Suprapubic skin (tissue), 4 donors: ENCODE measurements at places on chromosomes 12 and 14.
A peak's percentile ranks its signal among the peaks of the same experiment; 100 is the strongest.

DNA sequence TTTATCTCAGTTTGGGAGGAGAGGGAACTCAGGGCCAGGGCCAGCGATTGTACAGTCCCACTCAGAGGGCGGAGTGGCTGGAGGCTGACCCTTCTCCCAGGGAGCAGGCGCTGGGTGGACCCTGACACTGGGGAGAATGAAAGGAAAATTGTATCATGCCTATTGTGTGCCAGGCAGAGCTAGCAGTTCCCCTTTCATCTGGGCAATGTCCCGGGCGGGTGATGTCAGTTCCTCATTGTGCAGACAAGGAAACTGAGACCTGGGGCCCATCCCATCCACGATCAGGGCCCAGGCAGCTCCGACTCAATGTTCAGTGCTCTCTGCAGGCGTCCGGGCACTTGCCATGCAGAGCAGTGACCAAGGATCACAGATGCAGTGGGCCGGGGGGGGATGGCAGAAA lies 101.9 kb upstream of the RTL1 start:
- DNase-seq = peak; percentile 78

DNA sequence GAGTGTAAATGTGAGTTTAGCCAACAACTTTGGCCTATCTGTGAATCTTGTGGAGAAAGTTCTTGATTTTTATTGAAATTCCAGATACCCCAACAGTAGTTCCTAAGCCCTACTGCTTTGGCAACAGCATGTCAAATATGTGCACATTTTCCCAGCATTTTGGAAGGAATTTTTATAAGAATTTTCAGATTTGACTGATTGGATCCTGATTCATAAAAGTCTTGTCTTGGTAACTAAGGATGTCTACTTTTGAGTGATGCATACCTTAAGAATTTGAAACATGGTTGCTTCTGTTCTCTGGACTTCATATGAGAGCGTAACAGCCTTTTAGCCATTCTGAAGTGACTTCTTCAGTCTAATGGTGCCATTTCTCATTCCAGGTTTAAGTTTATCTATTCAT lies 106.7 kb downstream of the ANO4 start:
- DNase-seq = no peak

GRCh38 chr14:100155049-100155621 lies 4.3 kb downstream of the DEGS2 start:
- no peak for DNase-seq

DNA sequence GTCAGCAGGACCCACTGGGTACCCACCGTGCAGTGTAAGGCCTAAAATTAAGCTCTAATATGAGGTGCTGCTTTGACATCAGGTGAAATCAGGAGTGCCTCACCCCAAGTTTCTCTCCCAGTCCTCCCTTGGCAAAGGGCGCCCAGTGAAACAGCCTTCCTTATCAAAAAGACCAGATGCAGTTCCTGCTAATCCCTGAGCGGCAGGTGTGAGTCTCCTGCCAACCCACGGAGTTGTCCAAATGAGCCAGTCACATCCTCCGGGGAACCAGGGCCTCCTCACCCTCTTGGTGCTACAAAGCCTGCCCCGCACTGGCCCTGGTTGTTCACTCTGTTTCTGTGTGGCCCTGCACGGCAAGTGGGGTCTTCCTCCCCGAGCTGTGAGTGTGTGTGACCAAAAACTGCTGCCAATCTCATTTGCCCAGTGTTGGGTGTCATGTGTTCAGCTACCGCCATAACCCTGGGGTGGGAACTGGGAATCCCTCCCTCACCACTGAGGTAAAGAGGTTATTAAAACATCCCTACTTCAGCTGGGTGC lies 20.2 kb upstream of the P2RX4 start:
- DNase-seq = no peak

DNA sequence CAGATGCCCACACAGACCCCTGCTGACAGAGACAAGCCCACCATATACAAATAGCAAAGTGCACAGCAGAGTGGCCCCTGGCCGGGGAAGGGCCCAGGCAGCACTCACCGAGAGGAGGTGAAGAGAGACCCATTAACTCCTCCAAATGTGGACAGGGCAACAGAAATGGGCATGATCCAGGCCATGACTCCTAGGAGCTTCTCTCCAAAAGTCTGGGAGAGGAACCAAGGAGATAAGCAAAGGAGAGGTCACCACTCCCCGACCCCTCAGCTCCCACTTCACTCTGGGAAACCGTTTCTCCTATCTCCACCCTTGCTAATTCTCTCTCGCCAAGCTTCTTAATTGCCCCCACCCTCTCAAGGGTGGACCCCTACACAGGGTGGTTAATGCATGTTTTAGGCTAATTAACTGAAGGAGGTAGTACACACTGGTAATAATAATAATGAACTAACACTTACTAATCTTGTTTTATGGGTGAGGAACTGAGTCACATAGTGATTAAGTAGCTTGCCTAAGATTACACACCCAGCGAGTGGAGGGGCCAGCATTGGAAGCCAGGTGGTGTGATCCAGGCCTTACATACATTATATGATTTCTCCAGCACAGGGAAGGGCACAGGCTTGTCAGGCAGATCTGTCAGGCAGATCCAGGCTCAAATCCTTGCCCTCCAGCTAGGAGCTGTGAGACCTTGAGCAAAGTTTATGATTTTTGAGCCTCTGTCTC lies 18.9 kb upstream of the CEBPE start:
- DNase-seq = no peak

DNA sequence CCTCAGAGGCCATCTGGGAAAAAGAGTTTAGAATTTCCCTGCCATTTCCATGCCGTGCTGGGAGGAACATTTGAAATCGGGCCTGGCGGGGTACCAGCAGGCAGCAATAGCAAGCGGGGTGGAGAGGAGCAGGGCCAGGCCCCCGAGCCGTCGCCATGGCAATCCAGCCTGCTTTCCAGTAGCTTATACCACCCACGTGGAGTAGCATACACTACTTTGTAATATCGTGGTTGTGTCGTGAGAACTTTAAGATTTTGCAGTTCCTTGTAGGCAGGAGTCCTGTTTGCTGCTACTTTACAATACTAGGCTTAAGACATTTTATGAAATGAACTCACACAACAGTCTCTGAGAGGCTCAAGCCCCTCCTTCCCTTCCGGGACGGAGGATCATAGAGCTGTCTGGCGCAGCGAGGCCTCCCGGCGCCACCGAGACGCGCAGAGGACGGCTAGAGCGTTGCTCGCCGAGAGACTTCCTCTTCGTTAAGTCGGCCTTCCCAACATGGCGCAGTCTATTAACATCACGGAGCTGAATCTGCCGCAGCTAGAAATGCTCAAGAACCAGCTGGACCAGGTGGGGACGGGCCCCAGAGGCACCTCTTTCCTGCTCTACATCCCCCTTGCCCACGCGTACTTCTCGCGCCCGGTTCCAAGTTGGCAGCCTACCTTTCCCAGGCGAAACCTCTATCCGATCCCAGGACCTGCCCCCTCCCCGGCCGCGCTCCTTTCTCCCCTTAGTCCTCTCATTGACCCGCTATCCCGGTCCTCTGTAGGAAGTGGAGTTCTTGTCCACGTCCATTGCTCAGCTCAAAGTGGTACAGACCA lies at the start of gene PFDN5:
Gene PFDN5 (plus strand): TSS at position 473 of the 821 bp plus-strand sequence. CDS start 26 bp downstream, at position 499.
- peak; percentile 92 for DNase-seq

DNA sequence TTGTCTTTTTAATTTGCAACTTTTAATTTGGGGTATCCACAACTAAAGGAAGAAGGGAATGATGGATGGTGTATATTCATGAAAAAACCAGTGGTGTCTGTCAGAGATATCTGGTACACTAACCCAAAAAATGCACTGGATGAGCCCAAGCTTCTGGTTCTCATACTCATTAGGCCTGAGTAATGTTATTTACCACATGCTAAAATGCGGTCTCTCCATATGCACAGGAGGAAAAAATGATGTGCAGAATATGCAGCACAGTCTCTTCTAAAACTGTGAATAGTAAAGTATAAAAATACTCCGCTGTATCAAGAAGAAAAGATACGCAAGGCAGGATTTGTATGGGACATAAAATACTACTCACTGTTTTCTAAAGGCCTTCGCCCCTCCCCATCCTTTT lies 275.6 kb upstream of the NAV3 start:
- DNase-seq = no peak

DNA sequence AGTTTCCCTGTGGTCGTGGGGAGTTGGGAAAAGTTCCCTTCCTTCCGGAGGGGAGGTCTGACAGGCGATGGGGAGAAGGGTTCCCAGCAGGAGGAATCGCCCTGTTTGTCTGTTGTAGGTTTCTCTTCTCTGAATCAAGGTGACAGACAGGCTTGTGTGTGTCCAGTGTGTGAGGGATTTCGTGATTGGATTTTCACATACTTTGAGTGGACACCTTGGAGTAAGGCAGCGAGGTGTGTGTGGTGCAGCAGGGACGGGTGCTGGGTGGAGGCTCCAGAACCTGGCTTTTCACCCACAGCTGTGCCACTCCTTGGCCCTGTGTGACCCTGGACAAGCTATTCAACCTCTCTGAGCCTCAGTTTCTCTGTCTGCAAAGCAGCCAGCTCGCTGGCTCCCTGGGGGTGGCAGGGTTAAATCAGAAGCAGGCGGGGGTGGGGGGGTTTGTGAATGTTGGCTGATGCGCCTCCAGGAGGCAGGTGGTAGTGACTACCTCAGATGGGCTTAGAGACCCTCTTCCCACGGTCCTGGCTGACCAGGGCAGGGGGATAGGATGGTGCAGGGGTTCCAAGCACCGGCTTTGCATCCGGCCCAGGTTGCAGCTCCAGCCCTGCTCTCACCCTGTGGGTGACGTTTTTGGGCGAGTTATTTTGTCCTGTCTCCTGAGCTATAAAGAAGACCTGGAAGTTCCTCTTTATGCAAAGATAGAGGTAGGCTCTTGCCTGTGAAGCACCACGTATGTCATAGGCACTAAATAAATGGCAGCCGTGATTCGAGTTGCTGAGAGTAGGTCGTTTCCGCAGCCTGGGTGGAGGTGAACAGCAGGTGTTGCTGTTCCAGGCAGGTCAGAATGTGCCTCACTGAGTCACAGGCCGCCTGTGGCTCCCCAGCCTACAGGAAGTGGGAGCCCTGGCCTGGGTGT lies 679 bp downstream of the BDKRB2 start:
- DNase-seq = no peak

DNA sequence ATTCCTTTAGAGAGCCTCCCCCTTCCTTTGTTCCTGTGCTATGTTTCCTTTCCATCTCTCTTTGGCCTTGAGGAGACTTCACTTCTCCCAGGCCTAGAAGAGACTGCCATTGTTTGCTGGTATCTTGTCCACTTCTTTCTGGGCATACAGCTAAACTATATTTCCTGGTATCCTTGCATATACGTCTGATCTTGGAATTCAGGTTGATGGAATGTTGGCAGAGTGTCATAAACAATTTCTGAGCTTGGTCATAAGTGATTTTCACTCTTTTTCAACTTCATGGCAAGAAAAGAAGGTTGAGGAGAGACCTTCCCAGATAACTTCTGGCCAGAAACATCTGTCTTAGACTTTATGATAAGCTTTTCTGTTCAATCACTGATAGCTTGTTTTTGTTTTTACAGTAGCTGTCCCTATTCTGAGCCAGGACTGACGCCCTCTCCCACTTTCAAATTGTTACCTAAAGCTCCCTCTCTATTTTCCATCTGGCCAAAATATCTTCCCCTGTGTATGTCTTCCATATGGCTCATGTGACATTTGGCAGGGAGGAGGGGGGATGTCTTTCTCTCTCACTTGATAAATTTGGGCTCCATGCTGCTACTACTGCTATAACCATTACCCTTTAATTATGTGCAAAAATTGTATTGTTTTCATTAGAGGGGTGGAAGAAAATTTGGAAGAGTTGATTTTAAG lies 457.0 kb downstream of the ADAMTS20 start:
- DNase-seq = no peak

GRCh38 chr14:90755661-90756304 lies 60.4 kb downstream of the TTC7B start:
- DNase-seq = no peak
